Sigmoid colon (tissue), 7 donors: ENCODE measurements at places on chromosomes 6 and 20. TPM values are rescaled to one million over a fixed set of nuclear protein-coding genes. Genes with fewer than 3 reads are reported as not detected.

DNA sequence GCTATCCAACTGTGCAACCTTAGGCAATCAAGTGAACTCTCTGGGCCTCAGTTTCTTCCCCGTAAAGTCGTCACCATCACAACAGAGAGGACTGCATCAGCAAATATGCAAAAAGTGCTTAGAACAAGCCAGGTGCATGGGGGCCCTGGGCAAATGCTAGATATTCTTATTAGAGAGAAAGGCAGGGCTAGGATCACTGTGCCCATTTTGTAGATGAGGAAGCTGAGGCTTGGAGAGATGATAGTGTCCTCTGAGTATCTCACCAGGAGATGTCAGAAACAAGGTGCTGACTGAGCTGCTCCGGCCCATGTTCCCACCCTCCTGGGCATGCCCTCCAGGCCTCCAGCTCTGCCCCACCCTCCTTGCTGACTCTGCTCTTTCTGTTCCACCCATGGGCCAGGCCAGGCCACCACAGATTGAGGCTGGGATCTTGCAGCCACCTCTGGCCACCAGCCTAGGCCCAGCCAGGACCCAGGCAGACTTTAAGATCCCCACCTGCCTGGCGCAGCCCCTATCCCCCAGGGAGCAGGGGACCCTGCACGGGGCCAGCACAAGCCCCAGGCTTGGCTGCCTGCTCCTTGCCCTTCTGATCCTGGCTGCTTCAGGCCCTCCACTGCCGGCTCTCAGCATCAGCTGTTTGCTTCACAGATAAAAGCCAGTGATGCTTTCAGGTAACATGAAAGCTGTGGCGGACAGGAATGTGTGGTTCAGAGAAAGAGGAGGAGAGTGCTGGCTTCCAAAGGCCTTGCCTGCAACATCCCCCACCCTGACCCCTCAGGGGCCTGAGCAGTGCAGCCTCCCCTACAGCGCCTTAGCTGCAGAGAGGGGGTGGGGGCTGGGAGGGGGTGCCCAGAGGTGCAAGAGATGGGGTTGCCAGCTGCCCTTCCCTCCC is 47.6 kb downstream of the GRM4 start:
- H3K27me3 ChIP-seq: peaks cover 17% of the 10 kb centered on the region
- H3K4me1 ChIP-seq: no peaks in the 10 kb centered on the region
- no peaks in the 10 kb centered on the region for H3K36me3 ChIP-seq

DNA sequence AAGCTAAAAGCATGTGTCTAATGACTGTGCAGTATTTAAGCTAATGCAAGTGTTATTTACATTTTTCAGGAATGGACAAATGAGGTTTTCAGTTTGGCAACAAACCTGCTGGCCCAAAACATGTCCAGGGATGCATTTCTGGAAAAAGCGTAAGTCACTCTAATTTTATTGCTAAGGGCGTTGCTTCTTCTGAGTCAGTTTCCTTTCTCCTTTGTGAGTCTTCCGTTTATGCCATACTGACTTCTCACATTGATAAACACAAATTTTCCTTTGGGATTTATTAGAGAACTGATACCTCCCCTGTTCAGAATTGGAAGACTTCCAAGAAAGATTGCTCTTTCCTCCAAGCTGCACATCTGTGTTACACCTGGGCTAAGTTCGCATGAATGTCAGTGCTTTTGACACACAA is 422.9 kb upstream of the PLCB4 start:
- no peak overlapping the region for H3K4me3 ChIP-seq
- no peaks in the 10 kb centered on the region for H3K27me3 ChIP-seq
- H3K4me1 ChIP-seq: peaks cover 38% of the 10 kb centered on the region
- no peaks in the 10 kb centered on the region for H3K36me3 ChIP-seq
- DNase-seq: no peak

DNA sequence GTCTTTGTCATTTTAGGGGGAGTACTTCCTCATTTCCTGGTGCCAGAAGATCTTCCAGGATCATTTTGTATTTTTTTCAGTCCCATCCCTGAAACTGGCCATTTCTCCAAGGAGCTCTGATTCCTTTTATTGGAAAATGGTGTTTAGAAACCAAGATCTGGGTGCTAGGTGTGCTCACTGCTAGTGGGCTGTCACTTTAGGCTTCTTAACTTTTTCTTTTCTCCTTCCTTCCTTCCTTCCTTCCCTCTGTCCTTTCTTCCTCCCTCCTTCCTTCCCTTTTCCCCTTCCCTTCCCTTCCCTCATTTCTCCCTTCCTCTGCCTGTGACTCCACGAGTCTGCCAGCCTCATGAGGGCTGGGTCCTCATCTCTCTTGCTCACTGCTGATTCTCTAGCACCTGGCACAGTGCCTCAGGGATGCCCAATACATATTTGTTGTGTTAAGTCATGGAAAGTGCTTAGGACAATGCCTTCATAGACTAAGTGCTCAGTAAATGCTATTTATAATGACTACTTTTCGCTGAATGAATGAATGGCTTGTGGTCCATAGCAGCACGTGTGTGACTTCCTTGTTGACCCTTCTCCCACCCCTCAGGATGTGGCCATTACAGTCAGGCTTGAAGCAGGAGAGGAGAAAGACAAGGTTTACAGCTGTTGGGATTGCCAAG is 36.9 kb downstream of the APCDD1L start:
- no peaks in the 10 kb centered on the region for H3K27me3 ChIP-seq
- no peak overlapping the region for H3K4me3 ChIP-seq
- peaks cover 23% of the 10 kb centered on the region for H3K4me1 ChIP-seq
- H3K27ac ChIP-seq: no peak overlapping the region
- no peak for DNase-seq

GRCh38 chr6:39344821-39345280 is 22.3 kb upstream of the KCNK16 start:
- H3K4me3 ChIP-seq: no peak overlapping the region
- no peak for DNase-seq
- H3K27ac ChIP-seq: no peak overlapping the region

The POU5F1 gene
- 0.16 TPM for total RNA-seq

The LY6G5C gene
- 1.1 TPM for total RNA-seq
